Stimulated activated CD4-positive, alpha-beta T cell treated with anti-CD3 and anti-CD28 coated beads, Interleukin-4, amount 100 ng/mL, for 48 hours (primary cell): ENCODE measurements at places on chromosomes 7 and 10.

DNA sequence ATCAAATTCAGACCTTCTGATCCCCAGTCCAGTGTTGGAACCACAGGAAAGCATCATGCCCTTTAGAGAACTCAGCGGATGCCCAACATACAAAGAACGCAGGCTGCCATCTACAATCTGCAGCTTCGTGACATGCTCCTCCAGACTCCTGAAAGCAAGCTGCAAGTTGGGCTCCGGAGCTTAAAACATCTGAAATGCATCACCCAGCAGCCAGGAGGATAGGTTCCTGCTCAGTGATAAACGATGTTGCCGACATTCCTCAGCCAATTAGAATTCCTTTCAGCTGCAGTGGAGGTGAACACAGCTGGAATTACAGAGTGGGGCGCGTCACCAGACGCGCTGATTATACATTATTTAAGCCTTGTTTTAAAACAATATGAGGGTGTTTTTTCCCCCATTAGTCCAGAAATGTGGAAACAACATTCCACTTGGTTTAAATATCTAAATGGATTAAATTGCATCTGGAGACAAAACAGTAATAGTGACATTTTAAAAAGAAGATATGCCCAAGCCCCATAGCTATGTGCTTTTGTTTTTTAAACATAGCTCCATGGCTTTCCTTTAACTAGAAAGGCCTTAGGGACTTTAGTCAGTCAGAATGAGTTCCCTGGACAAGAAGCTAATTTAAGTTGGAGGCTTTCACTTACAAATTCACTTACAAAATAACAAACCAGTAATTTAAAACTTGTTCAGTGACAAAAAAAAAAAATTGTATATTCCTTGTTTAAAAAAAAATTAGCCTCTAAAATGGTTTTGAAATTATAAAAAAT is 6.3 kb downstream of the SMURF1 start:
- no peak for DNase-seq

- DNase-seq, result no peak
Observed at GRCh38 chr7:80833289-80834268, 85.3 kb downstream of the SEMA3C start.

GRCh38 chr7:823649-824048 is 8.6 kb upstream of the SUN1 start:
- no peak for DNase-seq

GRCh38 chr7:129840757-129841156 is 112.0 kb downstream of the UBE2H start:
- no peak for DNase-seq

DNA sequence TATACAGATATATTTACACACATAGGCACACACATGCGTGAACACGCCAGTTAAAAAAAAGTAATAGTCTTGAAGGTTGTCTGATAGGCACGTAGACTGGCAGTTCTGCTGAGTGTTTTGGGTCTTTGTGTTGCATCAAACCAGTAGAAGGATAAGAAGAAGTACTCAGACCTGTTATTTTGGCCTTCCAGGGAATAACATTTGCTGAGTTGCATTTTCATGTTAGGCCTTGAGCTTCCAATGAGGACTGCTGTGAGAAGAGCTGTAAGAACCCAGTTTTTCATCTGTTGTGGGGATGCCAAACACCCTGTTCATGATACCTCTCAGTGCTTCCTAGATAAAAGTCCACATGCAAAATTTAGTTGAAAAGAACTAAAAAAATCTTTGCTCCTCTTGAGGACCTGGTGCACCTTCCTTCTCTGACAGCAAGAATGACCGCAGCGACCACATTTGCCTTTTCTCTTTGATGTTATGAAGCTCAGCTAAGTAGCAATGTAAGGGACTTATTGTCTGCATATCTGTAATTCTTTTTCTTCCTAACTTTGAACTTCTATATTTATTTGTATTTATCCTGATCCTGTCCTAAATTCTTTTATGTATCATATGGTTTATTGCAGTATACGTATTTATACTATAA is 27.2 kb downstream of the HIPK2 start:
- no peak for DNase-seq

DNA sequence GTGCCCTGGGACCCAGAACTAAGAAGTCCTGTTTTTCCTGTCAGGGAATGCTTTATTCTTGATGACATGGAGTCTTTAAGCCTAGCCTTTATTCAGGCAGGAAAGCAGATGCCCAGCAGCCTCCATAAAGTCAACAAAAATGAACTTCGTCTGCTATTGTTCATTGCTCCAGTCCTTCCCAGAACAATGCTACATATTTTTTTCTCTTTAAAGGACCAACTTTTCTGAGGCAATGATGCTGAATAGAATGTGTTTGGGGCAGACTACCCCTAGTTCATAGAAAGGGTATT is 47.6 kb upstream of the PDCD4 start:
- DNase-seq, result no peak

DNA sequence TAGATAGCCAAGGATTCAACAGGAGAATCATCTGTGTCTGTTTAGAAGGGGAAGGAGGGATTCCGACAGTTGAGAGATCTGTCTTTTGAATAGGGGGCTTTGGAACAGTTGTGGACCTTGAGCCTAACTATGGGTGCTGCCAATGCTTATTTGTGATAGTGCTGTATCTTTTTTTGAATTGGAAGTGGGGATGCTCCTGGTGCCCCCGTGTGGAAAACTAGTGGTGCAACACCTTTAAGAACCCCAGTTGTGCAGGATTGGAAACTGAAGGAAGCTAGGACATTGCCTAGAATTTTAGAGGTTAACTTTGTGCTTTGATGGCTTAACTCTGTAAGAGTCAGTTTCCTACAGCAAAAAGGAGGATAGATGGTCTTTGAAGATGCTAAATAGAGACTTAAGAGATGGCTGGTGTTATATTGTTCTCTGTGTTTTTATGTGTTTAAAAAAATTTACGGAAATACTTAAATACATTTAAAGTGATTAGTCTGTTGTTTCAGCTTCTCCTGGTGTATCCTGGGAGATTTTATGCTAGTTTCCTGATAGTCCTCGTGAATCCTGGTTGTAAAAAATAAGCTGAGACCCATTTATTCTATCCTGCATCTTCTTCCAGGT is 69.3 kb downstream of the AP3M1 start:
- peak; percentile 11 for DNase-seq

- no peak for DNase-seq
Observed at GRCh38 chr10:33838731-33839130, 504.3 kb upstream of the NRP1 start.

DNA sequence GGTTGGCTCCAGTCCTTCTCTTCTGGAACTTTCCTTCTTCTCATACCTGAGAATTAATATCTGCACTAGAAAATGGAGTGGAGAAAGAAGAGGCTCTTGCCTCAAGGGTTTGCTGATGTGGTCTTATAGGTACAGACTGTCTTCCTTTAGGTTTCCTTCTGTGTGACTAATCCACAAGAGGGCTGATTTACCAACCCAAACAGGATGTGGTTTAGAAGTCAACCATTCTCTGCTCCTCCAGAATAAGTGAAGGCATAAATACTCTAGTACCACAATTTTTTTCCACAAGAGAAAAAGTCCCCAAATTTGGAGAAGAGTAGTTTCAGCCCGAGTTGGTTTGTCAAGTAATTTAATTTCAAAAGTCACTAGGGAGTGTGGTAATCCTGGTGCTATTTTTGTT is 85.8 kb downstream of the NRP1 start:
- no peak for DNase-seq

DNA sequence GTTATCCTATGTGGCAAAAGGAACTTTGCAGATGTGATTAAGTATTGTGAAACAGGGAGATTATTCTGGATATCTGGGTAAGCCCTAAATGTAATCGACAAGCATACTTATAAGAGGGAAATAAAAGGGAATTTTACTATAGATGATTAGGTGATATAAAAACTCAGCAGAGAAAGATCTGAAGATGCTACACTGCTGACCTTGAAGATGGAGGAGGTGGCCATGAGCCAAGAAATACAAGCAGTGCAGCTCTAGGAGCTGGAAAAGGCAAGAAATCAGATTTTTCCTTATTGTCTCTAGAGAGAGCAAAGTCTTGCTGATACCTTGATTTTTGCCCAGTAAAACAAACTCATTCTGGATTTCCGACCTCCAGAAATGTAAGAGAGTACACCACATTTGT is 67.7 kb downstream of the BRAF start:
- DNase-seq, result no peak

DNA sequence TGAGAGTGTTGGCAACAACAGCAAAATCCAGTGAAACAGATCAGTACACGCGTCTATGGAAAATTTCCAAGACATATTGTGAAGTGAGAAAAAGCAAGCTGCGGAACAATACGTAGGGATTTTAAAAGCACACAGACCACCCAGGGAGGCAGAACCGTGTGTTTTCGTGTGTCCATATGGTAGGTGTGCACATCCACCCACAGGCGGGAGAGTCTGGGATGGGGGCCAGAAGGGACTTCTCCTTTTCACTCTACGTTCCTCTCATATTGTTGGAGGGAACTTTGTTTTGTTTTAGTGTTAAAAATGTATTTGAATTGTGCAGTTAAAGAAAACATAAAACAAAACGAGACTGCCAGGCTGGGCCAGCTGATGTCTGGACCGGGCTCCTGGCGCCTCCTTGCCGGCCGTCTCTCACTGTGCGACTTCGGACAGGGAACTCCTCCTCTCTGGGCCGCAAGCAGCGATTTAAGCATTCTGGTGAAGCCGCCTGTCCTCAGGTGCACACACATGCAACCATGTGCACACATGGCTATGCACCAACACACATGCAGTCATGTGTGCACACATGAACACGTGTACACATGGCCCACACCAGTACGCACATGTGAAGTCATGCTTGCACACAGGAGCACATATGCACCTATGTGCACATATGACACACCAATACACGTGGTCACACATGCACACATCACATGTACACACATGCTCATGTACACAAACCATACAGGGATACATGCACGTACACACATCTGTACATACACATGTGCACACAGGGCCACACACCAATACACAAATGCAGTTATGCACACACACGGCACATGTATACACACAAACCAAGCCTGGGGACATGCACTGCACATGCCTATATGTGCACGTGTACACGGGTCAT is 141.1 kb downstream of the ELFN1 start:
- DNase-seq, result no peak

- DNase-seq, result no peak
Observed at GRCh38 chr10:131576341-131577177, 265.0 kb upstream of the TCERG1L start.

GRCh38 chr7:88073626-88074025 is 139.6 kb downstream of the ADAM22 start:
- no peak for DNase-seq

GRCh38 chr10:124236816-124237215 is 143.4 kb upstream of the CHST15 start:
- DNase-seq, result no peak

DNA sequence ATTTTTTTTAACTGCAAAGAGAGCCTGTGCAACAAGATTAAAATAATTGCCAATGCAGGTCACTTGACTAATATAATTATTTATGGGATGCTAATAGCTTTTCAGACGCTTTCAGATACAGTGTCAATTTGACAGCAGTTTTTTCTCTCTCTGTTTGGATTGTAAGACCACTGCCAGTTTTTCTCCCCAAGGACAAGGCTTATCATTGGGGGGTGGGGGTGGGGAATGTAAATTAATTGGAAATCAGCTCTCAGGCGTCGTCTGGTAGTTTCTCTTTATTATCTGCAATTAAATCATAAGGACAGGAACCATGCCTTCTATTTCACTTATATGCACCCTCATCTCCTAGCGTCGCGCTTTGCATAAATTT is 559 bp upstream of the LRGUK start:
- DNase-seq, result no peak

DNA sequence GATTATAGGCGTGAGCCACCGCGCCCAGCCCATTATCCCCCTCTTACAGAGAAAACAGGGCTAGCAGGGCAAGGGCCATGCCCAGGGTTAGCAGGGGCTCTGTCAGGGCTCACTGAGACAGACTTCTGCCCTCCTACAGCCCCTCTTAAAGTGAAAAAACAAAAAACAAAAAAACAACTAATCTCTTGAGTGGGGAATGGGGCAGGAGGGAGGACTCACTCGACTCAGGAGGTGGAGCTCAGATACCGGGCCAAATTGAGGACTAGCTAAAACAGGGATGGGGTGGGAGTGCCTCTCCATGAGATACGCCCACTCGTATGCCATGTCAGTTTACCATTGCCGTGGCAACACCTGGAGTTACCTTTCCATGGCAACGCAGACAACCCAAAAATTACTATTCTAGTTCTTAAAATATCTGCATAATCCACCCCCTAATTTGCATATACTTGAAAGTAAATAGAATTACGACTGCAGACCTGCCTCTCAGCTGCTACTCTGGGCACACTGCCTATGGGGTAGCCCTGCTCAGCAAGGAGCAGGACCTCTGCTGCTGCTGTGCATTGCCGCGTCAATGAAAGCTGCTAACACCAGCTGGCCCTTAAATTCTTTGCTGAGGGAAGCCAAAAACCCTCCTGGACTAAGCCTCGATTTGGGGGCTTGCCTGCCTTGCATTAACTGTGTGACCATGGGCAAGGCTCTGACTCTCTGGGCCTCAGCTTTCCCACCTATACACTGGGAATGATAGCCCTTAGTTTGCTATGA is 13.4 kb downstream of the SSC4D start:
- DNase-seq, result no peak

DNA sequence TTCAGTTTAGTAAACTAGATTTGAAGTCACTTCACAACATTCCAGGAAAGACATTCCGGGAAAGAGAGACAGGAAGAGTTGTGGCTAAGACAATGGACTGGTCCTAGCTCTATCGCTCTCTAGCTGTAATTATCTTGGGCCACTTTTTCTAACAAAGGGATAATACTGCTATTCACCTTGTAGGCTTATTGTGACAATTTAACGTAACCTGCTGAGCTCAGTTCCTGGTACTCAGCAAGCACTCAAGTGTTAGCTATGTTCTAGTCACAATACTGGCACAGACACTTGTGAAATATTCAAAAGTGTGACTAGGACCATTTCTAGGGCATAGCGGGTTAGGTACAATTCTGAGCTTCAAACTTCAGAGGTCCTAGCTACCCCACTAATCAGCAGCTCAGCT is 12.0 kb upstream of the NRCAM start:
- DNase-seq, result no peak

DNA sequence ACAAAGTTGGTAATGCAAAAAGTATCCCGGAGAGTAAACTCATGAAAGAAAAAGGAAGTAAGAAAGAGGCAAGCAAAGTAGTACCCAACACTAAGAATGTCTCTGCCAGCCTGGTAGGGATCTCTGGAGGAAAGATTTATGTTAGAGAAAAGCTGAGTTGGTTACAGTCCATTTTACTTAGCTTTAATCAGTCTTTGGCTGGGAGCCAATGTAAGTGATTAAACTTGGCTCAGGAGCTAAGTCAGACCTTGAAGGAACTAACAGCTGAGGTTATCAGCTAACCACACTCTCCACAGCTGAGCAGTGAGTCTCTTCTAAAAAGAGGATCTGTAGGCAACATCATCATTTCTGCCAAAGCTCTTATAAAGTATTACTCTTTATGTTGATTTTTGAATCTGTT is 148.0 kb downstream of the ANKRD7 start:
- DNase-seq, result no peak

- DNase-seq, result no peak
Observed at GRCh38 chr10:132685921-132686680, 99.8 kb downstream of the NKX6-2 start.

- DNase-seq, result no peak
Observed at GRCh38 chr10:329361-330099, 194.3 kb downstream of the ZMYND11 start.
